ENCODE measurements at places on chromosomes 7 and 10. TPM values are rescaled to one million over a fixed set of nuclear protein-coding genes. Genes with fewer than 3 reads are reported as not detected.

The STX1A gene
- total RNA-seq = 15.0 TPM

The HACD1 gene
- 6.1 TPM for total RNA-seq

The AMZ1 gene
- total RNA-seq = 1.7 TPM

DNA sequence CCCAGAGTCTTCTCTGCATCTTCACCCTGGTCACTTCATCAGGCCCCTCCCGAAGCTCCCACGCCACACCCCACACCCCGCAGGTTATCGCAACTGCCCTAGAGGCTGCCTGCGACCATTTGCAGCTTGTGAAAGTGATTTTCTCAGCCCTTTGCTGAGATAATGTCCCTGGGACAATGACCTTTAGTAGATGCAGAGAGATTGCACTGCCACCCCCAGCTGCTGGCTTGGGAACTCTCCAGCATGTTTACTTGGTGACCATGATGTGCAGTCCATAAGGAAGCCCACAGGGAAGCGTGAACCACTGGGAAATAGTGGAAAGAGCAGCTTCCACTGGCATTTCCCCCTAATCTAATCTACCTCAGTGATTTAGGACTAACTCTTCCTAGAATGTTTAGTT, 97.3 kb downstream of the WNT2 start:
- no peak for DNase-seq

DNA sequence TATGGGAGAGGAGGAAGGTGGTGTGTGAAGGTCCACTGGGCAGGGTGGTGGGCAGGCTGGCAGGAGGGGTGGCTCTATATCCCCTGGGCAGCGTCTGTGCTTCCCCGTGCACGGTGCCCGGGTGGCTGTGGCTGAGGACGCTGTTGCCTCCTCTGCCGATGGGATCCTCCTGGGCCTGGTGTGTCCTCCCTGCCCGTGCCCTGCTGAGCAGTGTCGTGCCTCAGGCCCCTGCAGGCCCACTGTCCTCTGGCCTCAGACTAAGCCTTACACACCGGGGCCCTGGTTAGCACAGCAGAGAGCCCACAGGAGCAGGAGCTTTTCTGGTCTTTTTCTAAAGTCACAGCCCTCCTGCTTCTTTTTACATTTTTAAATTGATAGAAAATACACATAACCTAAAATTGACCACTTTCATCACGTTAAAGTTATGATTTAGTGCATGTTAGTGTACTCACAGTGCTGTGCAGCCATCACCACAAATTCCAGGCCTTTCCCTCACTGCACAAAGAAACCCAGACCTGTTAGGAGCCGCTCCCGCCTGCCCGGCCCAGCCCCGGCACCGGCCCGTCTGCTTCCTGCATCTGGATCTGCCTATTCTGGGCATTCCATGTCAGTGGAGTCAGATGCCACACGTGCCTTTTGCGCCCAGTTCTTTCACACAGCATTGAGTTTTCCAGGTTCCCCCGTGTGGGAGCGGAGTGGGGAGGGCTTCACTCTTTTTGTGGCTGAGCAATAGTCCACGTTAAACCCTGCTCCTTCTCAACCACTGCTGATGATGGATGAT, 19.4 kb downstream of the PFKFB3 start:
- no peak for DNase-seq

DNA sequence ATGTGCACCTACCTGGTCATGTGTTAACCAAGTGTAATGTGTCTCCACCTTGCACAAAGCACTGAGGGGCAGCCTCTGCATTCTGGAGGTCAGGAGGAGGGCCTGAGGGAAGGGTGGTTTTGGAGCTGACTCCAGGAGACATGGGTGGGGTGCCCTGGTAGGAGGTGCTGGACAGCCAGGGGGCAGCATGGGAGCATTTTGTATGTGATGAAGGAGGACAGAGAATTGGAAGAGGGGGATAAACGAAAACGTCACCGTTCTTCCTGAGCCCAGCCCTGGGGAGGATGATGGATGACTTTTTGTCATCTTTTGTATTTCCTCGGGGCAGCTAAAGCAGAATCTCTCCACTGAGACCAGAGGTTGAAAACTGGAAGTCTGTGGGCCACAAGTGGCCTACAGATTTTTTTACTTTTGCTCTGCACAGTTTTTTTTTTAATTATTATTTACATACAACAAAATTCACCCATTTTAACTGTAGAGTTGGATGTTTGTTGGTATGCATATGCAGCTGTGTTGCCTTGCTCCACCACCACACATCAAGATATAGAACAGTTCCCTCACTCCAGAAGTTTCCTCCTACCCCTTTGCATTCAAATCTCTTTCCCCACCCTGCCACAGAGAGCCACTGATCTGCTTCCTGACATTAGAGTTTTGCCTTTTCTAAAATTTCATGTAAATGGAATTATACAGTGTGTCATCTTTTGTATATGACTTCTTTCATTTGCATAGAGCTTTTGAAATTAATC, 242.5 kb downstream of the VTI1A start:
- peak; percentile 12 for DNase-seq

- DNase-seq = no peak
Observed at GRCh38 chr10:56632537-56632936, 271.5 kb upstream of the ZWINT start.

GRCh38 chr10:101611096-101611905, 23.2 kb downstream of the DPCD start:
- DNase-seq = no peak

The TMEM140 gene
- 20.5 TPM for total RNA-seq

DNA sequence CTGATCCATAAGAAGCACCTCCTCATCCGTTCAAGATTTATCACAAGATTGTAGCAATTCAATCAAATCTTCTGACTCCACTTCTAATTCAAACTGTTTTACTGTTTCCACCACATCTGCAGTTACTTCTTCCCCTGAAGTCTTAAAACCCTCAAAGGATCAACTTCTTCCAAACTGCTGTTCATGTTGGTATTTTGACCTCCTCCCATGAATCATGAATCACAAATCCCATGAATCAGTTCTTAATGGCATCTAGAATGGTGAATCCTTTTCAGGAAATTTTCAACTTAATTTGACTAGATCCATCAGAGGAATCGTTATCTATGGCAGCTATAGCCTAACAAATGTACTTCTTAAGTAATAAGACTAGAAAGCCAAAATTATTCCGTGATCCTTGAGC, 122.3 kb downstream of the IMMP2L start:
- DNase-seq = no peak

DNA sequence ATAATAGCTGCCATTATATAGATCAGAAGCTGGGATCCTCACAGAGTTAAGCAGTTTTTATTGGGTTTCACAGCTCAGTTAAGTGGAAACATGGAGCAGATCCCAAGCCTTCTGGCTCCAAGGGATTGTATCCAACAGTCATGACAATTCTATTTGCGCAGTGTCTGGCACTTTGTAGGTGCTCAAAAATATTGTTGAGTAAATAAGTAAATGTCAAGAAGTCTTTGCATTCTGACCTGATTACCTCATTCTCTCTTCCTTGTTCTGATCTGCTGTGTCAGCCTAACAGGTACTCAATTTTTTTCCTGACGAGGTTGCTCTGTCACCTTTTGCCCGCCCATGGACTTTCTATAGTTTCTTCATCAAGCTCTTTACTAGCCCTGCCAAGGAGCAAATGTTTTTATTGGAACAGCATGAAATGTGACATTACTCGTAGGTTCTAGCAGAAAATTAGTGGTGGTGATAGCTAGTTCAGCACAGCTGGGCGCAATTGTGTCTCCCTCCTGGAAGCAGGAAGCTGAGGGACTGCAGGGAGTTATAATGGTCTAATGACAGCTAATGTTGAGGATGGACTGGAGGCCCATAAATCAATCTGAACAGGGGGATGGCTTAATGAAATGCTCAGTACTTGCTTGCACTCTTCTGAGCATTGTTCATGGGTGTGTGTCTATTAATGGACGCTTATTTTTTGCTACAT, 680.2 kb downstream of the CCSER2 start:
- no peak for DNase-seq

DNA sequence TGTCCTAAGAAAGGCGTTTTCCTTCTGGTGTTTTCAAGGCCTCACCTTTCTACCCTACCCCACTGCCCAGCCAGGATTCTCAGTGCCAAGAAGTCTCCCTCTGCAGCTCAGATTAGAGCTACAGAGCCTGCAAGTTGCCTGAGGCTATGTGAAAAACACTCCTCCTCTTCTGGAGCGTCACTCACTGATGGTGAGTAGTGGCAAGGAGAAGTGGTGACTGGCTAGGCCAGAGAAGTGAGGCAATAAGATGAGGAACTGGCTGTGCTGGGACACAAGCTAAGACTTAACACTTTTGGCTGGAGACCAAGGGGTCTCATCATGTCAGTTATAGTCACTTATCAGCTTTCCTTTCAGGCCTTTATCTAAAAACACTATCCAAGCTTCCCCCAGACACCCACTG, 86.7 kb upstream of the PRKAR2B start:
- no peak for DNase-seq

The SSC4D gene
- total RNA-seq = not detected

Measured in tibial nerve (tissue), 4 donors.